ENCODE measurements at places on chromosomes 5 and 9.
A peak's percentile ranks its signal among the peaks of the same experiment; 100 is the strongest.

GRCh38 chr5:95555553-95555952 is 652 bp downstream of the ARSK start:
- no peak for DNase-seq

DNA sequence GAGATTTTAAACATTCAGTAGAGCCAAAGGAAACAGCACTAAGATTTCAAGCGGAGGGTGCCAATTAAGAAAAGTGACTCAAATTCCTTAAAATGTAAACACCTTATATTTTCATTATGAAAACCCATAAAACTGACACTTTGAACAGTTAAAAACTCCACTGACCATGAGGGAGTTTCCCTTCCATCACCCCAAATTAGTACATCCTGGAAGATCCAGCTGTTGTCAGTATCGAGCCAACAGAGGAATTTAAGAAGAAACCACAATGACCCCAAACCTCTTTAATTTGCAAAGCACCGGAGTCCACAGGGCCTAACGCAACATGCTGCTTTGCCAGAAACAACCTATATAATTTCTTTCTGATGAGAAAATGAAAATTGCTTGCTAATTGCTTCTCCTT is 41.3 kb downstream of the ROR2 start:
- DNase-seq = no peak

- no peak for DNase-seq
These were observed 34.7 kb upstream of the MYO10 start for GRCh38 chr5:16970826-16971225.

DNA sequence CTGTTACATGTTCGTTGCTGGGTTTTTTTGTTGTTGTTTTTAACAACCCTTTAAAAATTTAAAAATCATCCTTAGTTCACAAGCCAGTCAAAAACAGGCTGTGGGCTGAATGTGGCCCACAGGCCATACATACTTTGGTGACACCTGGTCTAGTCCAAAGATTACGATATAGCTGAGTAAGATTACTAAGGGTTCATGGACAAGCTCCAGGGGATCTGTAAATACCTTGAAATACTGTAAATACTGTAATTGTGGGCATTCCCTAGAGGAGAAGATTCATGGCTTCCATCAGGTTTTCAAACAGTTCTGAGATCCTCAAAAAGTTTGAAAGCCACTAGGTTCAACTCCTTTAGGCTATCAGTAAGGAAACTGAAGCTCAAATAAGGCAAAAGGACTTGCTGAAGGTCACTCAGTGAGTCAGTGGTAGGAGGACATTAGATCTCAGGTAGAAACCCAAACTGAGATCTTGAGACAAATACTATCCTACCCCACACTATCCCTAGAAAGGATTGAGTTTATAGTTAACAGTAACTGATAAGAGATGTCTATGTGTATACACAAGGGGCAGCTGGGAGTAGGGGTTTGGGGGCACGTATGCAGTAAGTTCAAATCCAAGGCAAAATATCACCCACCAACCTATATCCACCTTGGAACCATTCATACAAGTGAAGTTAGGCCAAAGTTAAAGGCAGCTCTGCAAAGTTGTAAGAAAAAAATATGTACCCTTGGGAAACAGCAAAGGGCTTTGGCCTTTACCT is 17.8 kb downstream of the RAB14 start:
- no peak for DNase-seq

DNA sequence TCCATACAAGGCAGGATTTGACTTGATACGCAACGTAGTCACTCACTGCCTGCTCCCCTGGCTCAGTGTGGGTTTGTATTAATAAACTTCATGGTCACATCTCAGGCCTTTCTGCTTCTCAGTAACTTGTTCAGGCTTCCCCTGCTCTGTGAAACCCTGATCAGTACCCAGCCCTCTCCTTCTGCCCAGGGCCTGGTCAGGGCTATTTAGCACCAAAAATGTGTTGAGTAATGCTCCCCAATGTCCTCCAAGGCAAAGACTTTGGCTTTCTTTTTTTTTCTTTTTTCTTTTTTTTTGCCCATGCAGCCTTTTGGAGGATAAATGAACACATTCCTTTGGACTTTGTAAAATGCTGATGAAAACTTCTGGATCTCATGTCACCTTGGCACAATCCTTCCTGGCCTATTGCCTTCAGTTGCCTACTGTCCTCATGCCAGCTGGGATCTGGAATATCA is 399.2 kb upstream of the KLF4 start:
- no peak for DNase-seq

DNA sequence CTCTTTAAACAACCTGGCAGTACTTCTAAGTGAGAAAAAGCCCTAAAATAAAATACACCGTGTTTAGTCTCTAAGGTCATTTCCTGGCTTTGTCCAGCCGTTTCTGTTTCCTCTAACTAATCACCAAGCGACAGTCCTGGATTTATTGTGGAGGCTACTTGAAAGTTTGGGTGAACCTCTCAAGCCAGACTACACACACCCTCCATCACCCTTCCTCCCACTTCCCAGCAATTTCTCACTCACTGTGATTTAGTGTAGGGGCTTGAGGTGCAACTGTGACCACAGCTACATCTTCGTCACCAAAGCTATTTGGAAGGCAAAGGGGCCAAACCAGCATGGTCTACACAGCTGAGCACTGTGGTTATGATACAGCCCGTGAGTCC is 240.0 kb upstream of the SLC24A2 start:
- no peak for DNase-seq

GRCh38 chr5:81286059-81286617 is 15.2 kb upstream of the ZCCHC9 start:
- no peak for DNase-seq

- DNase-seq = peak; percentile 45
These were observed 30.0 kb upstream of the PLPP1 start for GRCh38 chr5:55564721-55565120.

GRCh38 chr5:90932052-90932699 is 373.6 kb downstream of the ADGRV1 start:
- peak; percentile 64 for DNase-seq

DNA sequence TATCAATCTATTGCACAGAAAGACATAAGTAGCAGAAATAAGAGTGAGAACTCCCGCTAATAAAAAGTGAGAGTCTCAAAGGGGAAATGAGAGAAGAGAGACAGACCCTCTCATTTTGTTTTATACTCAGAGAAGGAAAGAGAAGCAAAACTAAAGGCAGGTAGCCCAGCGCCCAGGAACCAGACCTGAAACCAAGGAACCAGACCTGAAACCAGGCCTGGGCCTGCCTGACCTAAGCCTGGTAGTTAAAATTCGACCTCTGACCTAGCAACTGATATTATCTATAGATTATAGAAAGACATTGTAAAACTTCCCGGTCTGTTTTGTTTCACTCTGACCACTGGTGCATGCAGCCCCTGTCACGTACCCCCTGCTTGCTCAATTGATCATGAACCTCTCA is 134.5 kb upstream of the SEMA6A start:
- DNase-seq = no peak

DNA sequence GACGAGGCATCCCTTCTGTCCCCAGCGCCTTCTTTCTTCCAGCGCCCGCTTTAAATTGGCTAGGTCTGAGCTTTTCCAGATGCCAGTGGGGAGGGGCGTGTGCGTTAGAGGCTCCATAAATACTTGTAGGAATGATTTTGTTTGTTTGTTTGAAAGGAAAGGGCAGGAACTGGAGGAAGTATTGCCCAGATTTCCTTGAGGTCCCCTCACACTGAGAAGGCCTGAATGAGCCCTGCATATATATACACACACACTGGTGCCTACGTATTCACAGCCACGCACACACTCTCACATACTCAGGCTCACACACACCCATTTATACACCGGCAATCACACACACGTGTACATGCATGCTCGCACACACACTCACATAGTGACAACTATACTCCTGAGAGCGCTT is 1.0 kb upstream of the SLIT3 start:
- DNase-seq = no peak

GRCh38 chr5:142870532-142871362 is 100.6 kb downstream of the ARHGAP26 start:
- DNase-seq = no peak

- DNase-seq = no peak
These were observed 248.9 kb upstream of the SLC24A2 start for GRCh38 chr9:20037699-20038098.

GRCh38 chr5:127878174-127878750 is 175.1 kb downstream of the CCDC192 start:
- DNase-seq = peak; percentile 19

DNA sequence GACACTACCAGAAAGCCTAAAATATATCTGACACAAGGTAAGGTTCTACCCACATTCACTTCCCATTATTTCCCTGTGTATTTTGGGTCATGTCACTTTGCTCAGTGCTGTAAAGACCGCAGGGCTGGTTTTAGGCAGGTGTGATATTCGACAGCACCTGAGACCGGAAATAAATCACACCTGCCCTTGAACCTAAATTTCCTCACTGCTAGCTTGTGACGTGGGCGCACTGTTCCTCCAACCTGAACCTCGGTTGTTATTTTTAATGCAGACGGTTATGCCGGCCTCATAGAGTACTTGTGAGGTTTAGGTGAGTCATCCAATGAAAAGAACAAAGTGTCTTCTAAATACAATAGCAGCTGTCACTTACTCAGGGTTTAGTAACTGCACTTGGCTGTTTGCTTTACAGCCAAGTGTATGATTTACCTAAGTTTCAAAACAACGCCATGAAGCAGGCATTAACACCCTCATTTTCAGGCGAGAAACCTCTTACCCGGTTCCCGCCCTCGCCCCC is 20.7 kb upstream of the ZNF782 start:
- DNase-seq = peak; percentile 74

DNA sequence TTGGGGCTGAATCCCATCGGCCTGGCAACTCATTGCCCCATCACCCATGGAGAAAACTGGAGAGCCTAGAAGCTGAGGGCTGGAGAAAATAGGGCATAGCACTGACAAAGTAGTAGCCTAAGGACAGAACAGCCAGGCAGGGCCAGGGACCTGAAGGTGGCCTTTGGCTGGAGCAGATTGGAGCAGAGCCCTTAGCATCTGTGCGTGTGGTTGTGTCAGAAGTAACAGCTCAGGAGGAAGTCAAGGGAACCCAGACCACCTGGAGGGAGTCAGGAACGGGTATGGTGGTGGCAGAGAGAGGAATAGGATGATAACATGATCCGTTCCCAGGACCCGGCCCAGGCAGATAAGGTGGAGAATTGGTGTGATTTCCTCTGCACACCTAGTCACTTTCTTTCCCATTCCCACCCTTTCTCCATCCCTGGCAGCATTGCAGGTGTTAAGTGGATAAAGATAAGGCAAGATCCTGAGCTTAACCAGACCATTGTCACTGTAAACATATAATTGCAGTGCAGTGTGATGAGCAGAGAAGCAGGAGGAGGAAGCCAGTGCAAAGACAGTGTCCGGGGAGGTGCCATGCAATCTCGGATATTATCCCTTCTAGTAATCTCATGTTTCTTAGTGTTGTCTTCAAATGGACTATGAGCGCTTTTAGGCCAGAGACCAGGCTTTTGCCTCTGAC is 67.0 kb downstream of the NDFIP1 start:
- DNase-seq = no peak

DNA sequence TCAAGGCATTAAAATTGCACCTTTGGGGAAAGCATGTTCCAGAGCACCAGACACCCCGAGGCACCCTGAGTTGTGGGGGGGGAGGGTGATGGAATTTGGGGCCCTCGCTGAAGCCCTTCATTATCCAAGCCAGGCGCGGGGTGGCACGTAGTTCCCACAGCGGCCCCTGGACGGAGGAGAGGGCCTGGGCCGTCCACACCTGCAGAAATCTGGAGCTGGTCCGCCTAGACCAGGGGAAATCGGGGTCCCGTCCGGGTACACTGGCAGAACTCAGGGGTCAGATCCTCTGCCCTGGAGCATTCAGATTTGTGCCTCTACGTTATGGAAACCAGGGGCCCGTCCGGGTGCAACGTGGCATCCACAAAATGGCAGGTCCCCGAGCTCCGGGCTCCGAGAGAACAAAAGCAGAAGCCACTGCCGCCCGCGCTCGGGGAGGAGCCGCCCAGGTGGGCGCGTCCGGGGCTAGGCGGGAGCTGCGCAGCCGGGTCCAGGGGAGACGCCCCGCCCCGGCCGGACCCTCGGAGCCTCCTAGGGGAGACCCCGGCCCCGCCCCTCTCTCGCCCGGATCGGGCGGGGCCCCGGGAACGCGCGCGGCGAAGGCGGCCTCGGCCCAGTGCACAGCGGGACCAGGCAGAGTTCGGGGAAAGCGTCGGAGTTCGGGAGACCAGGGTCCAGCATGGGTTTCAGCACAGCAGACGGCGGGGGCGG is at the start of gene PLEKHG4B:
Gene PLEKHG4B, plus strand, starts transcription at position 613 of the 708 bp plus-strand sequence. Its CDS starts 64 bp downstream, at position 677.
- DNase-seq = peak; percentile 51

GRCh38 chr5:32172923-32173266 is 1.2 kb downstream of the GOLPH3 start:
- DNase-seq = no peak

- DNase-seq = no peak
These were observed 33.5 kb downstream of the EPB41L4A start for GRCh38 chr5:112385566-112385965.

- DNase-seq = no peak
These were observed 53.9 kb downstream of the TTLL11 start for GRCh38 chr9:122039234-122039633.

- DNase-seq = no peak
These were observed 410.9 kb upstream of the PRR16 start for GRCh38 chr5:120052916-120053828.

DNA sequence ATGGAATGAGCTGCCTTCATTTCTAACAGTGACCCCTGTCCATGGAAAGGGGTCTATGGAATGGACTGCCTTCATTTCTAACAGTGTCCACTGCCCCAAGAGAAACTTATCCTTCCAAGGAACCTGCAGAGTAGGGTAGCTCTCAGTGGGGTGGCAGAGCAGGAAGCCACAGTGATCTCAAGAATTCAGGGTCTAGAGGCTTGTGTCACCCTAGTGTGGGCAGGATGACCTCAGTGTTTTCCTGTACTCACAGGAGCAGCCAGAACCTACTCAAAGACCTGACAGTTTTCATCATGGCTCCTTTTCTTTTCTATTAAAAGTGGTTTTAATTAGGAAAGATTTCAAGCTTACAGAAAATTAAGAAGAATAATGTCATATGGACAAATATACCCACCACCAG is 27.5 kb downstream of the SEC61B start:
- DNase-seq = no peak

- no peak for DNase-seq
These were observed 153.1 kb upstream of the OTULINL start for GRCh38 chr5:14428302-14429081.

GRCh38 chr5:91118796-91119195 is 264.3 kb downstream of the ARRDC3 start:
- no peak for DNase-seq

- DNase-seq = no peak
These were observed 498 bp upstream of the ARHGEF37 start for GRCh38 chr5:149580808-149581191.

GRCh38 chr5:138083702-138084101 is at the start of gene WNT8A:
TSS of gene WNT8A (plus strand) at chr5:138084033. CDS start at chr5:138084128, 95 bp downstream.
- DNase-seq = no peak

DNA sequence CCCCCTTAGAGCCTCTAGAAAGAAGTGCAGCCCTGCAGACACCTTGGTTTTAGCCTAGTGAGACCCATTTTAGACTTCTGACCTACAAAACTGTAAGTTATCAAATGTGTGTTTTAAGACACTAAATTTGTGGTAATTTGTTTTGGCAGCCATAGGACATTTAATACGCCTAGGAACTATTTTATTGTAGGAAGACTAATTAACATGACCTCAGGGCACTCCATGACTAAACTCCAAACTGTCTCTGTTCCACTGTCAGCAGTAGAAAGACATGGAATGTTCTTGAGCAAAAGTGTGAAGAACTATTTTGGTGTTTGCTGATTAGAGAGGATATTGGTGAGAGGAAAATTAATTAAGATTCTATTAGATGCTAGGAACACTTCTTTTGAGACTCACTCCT is 4.1 kb upstream of the APC start:
- no peak for DNase-seq

- DNase-seq = no peak
These were observed 461.8 kb downstream of the KIF4B start for GRCh38 chr5:155475318-155475717.
